Tongue (tissue), 3 donors: ENCODE measurements at places on chromosomes 5 and 9. TPM values are rescaled to one million over a fixed set of nuclear protein-coding genes. Genes with fewer than 3 reads are reported as not detected.

- DNase-seq = peak; percentile 45
These were observed 2.1 kb upstream of the TPM2 start for GRCh38 chr9:35691757-35692301.

Gene LHFPL2
- 107 TPM for total RNA-seq

DNA sequence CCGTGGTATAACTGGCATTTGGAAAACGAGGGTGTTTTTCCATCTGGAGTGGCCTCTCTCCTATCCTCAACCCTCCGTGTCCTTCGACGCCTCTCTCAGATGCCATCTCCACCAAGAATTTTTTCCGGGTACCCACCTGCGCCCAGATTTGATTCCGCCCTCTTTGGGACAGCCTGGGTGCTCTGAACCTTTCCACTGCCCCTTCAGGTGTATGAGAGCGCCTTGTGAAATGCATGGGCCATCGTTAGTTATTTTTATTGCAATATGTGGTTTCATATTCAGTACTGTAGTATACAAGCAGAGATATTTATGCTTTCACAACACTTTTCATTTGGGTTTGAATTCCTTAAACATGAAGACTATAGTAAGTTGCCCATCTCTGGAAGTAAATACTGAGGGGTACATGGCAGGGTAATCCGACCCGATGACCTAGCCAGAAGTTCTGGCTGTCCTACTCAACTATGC lies 78.2 kb upstream of the IFNE start:
- no peak for DNase-seq

GRCh38 chr9:130040984-130041647 lies 1.9 kb downstream of the FNBP1 start:
- no peak for DNase-seq

Gene ITK
- total RNA-seq = 4.4 TPM

DNA sequence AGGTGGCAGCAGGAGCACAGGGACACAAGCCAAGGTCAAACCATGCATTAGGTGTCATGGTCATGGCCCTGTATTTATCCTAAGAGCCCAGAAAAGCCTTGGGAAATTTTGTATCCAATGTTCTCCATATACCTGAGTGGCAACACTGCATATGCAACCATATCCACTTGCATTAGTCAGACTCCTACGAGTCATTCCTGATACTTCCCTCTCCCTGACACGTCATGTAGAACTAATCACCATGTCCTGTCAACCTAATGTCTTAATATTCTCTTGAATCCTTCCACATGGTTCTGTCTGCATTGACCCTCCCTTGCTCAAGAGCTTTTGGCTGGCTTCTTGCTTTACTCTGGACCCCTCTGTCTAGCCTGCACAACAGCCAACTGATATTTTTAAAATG lies 9.4 kb downstream of the SCGB3A2 start:
- DNase-seq = no peak
